ELR (cell line): ENCODE measurements at places on chromosomes 1 and 21.
A peak's percentile ranks its signal among the peaks of the same experiment; 100 is the strongest.

- peak; percentile 98 for DNase-seq
Measured at GRCh38 chr1:44739307-44740178, at the start of gene KIF2C. TSS of gene KIF2C (plus strand) at chr1:44739837. CDS start at chr1:44739933, 96 bp downstream.

- DNase-seq, result no peak
Measured at GRCh38 chr1:244327533-244327932, 124.2 kb downstream of the ADSS2 start.

DNA sequence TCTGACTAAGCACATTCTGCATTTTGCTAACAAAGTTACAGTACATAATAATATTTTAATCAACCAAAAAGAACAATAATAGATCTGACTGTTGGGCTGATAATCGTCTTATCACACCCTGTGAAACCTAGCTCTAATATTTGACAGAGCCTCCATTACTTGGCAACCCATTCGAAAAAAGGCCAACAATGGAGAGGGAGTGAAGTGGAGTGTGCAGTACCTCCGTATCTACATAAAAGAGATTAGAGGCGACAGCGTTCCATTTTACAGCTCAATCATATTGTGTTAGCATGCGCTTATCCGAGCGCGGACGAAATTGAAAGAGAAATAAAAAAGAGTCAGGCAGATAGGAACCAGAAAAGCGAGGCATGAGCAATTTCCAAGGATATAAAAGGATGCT lies 137.3 kb upstream of the USH2A start:
- DNase-seq, result no peak

- DNase-seq, result no peak
Measured at GRCh38 chr21:41808094-41808493, 41.2 kb upstream of the RIPK4 start.

DNA sequence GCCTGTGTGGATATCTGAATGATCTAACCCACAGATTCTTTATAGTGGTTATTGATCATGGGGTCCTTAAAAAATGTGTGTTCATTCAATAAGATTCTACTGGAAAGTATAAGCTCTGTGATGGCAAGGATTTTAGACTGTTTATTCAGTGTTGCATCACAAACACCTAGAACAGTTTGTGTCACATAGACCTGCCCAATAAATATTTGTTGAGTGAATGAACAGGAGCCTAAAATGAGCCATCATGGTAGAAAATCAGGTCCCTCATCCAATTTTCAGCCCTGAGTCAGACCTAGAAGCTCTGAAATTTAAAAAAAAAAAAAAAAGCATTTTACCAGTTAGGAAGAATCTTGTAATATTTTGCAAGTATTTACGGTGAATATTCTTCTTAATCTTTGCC lies 2.3 kb upstream of the RGSL1 start:
- no peak for DNase-seq

DNA sequence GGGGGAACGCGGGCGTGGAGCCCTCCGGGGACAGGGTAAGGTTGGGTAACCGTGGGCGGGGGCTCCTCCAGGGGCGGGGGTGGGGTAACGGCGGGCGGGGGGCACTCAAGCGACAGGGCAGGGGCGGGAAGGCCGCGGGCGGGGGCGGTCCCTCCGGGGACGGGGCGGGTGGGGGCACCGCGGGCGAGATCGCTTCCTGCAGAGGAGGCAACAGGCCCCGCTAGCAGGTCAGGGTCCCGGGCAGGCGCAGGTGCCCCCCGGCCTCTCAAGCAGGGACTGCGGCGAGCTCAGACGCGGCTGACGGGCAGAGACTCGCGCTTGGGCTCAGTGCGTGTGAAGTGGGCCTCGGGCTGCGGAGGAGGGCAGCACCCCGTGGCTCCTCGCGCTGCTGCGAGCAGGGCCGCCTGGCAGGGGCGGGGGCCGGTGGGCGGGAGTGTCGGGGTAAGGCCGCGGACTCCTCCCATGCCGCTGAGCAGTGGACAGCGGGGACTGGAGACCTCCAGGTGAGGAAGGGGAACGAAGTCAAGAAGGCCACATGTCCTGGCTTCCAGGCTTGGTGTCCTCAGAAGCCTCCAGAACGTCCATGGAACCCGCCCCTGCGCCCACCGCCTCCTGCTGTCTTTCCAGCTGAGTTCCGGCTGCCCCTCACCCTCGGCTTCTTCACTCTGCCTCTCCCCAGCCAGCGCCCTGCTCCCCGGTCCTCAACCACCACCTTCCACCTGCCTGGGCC lies 627 bp upstream of the GNB1 start:
- DNase-seq, result peak; percentile 75

DNA sequence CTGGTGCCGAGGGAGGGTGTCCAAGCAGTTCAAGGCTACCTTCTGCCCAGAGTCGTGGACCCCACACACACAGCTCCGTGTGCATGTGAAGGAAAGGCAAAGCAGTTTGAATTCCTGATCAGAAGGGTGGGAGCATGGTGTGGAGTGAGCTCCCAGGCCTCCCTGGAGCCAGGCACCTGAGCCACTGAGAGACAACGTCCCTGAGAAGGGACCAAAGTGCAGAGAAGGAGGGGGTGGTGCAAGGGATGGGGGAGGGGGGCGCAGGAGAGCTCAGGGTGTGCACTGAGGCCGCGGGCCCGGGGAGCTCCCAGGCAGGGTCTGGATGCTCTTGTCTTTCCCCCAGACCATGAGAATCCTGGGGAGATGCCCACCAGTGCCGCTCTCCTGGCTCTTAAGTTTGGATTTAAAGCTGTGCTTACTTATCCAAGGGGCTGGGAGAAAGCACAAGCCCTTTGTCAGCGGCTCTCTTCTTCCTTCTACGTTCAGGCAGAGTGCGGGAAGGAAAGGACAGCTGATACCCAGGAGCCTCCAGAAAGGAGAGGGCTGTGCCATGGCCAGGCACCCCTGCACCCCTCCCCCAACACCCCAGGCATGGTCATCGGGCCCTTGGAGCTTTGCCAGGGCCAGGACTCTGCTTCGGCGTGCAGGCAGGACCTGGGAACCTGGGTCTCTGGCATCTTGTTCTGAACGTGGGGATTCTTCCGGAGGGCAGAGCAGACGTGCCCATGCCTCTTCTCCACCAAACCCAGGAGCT lies 24.1 kb downstream of the ACTA1 start:
- DNase-seq, result no peak

DNA sequence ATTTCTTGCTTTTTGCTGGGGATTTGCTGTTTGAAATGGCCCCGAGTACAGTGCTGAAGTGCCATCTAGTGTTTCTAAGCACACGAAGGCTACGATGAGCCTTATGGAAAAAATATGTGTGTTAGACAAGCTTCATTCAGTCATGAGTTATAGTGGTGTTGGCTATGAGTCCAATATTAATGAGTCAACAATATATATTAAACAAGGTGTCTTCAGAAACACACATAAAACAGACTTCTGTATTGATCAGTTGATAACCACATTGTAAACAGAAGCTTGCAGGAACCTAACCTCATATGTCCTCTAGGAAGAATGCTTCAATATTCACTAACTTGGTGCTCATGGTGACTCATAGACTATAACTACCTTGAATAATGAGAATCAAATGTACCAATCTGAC lies 1.7 kb upstream of the GJB5 start:
- peak; percentile 44 for DNase-seq

GRCh38 chr1:85867189-85867588 lies 159.0 kb upstream of the ZNHIT6 start:
- DNase-seq, result no peak

DNA sequence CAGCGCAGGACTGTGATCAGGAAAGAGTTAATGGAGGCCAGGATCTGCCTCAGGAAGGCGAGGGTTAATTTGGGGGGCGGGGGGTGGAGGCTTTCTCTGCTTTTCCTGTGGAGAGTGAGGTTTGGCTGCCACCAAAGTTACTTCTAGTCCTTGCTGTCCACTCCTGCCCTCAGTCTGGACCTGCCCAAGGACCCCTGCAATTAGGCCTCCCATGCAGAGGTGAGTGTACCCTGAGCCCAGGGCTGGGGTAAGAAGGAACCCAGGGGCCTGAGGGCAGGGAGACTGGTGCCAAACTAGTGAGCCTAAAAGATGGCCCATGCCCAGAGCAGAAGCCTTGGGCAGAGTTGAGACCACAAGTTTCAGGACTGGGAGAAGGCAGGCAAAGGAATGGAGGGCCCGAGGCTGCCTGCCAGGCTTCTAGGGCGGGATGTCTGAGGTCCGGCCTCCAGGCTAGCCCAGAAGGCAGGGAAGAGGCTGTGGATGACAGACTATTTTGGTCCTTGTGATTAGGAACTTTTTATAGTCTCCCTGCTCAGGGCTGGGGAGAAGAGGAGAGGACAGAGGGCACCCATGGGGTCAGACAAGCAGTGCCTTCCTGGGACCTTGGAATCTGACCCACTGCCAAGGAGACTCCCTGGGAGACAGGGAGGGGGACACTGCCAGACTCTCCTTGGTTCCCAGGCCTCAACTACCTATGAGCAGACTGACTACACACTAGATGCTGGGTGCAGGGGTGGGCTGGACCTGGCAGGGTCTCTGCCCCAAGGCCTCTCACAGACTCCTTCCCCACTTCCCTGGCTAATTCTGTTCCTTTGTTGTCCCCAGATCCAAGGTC lies at the start of gene FAM110D:
Gene FAM110D (plus strand): TSS at position 172 of the 835 bp plus-strand sequence. CDS start 2,213 bp downstream, outside the sequence.
- DNase-seq, result no peak

GRCh38 chr1:65209005-65209885 lies 61.2 kb downstream of the AK4 start:
- peak; percentile 61 for DNase-seq

DNA sequence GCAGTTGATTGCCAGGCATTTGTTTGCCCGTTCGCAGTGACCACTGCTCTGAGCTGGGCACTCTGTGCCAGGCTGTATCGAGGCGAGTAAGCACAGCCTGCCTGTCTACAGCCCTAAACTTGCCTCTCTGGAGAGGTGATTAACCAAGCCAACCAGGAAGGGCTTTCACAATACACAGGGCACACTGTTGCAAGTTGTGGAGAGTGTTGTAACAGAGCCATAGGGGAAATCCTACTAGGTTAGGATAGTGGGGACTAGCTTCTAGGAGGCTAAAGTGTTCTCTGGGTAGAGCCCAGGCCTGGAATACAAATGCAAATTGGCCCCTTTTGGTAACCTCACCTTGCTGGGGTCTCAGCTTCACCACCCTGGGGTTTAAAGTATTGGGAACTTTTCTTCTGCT lies 23.8 kb downstream of the PRDM2 start:
- DNase-seq, result no peak

GRCh38 chr21:35050348-35051286 lies 1.5 kb upstream of the RUNX1 start:
- peak; percentile 58 for DNase-seq

- DNase-seq, result no peak
Measured at GRCh38 chr1:93840956-93841482, 38.0 kb downstream of the DNTTIP2 start.

DNA sequence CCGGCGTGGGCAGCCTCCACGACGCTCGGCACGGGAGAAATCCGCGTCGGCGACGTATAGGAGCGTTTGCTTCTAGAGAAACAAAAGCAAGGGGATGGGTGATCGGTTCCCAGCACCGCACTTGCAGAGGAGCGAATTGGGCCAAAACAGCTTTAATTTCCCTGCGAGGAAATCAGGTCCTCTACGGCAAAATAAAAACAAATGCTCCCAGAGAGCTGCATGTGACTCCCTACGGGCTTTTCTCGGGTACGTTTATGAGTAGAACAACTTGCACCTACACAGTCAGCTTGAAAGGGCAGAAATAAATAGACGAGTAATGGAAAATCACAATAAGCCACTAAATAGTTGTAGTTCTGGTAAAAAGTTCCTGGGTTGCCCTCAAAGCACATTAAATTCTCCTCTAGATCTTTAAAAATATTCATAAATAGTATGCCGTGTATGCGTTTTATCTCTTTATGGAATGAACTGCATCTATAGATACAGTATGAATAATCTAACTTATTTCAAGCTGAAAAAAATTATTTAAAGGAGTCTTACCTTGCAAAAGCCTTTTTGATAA lies 1.2 kb downstream of the NHLH2 start:
- DNase-seq, result no peak

- no peak for DNase-seq
Measured at GRCh38 chr1:231793893-231794292, 167.3 kb downstream of the DISC1 start.

DNA sequence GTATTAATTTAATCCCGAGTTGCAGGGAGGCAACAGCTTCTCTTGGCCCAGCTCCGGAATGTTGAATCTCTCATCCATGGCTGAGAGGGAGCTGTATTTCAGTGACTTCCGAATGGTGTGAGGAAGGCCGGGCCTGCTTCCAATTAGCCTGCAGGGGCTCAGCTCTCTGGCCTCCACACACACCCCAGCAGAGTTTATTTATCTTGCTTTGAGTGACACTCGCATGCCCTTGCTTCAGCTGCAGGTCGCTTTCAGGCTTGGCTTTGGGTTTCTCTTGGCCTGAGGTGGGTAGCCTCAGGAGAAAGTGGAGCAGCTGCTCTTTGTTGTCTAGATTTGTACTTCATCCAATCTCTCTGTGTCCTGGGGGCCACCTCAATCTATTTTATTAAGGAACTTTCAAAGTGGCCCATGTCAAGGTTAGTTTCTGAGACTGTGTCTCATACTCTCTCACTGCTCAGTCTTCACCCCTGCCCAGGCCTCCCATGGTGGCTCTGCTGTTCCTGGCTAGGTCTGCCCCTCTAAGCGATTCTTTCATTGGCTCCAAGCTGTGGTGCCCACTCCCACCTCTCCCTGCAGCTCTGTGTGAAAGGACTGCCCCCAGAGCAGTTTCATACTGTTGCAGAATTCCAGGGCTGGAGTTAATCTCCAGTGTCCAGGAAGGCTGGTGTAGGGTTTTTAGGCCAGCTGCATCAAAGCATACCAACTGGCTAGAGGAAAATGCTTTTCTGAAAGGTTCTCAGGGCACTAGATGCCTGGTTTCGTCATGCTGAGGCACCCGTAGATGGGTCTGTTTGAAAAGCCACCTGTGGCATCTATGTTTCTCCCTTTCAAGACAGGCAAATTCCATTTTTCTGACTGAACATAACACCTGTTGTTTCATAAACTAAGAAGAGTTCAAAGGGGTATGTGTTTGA lies 153.5 kb downstream of the PLXNA2 start:
- DNase-seq, result peak; percentile 50
